ENCODE measurements at places on chromosomes 2 and 18. TPM values are rescaled to one million over a fixed set of nuclear protein-coding genes. Genes with fewer than 3 reads are reported as not detected.

DNA sequence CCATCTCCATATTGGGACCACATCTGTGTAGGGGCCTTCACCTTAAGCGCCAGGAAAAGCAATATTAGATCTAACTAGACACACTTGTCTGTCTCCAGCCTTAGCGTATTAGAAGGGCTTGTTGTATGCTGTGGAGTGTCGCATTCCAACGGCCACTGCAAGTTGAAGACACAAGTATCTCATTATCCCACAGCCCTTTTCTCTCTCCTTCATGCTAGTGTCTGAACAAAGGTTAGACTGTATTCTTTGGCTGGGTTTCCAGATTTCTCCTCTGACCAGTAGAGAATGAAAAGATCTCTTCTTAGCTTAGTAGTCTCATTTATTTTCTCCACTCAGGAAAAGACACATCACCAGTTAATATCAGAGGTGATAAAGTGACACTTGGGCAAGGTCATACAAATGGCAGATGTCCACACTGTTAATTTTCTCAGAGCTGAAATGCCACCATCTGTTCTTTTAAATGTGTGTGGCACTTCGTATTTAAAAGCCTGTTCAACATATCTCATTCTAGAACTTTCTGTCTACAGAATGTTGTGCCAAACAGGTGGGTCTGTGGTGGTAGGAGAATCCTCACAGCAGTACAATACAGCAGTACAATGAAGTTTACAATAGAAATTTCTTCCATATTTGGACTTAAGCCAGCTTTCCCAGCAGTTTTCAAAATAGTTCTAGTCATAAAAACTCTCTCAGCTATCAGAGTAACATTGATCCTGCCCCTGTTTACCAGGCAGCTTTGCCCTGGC, 94.0 kb upstream of the ITGA6 start:
- DNase-seq: no peak

DNA sequence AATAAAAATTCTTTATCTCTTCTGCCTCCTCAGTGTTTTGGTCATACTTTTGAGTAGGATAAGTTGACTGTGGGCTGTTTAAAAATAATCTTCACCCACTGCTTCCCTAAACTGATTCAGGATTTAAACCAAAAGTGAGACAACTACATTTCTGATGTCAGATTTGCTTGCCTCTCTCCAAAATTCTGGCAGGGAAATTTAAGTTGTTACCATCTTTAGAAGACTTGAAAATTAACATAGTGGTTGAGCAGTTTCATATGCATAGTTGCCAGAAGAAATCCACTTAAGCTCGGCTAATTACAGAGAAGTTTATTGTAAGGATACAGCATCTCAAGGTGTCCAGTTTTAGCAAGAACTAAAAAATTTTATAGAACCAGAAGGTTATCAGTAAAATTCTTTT, 57.0 kb downstream of the MAIP1 start:
- no peak for DNase-seq

STPG4 gene
- not detected for total RNA-seq

DNA sequence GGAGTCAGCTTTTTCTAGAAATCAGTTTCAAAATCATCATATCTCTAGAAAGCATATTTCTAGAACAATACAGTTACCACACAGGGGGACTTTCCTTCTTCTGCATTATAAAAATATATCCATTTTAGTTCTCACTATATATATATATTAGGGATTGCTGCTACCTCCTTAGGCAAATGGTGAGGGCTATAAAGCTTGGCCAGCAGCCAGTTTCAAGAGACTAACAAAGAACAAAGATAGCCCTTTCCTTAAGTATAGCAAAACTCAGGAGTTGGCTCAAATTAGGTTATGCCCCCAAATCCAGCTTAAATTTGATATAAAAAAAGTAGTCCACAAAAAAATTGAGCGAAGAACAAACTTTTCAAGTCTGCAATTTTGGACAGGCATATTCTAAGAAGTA, 70.0 kb downstream of the EIF2AK3 start:
- no peak for DNase-seq

DNA sequence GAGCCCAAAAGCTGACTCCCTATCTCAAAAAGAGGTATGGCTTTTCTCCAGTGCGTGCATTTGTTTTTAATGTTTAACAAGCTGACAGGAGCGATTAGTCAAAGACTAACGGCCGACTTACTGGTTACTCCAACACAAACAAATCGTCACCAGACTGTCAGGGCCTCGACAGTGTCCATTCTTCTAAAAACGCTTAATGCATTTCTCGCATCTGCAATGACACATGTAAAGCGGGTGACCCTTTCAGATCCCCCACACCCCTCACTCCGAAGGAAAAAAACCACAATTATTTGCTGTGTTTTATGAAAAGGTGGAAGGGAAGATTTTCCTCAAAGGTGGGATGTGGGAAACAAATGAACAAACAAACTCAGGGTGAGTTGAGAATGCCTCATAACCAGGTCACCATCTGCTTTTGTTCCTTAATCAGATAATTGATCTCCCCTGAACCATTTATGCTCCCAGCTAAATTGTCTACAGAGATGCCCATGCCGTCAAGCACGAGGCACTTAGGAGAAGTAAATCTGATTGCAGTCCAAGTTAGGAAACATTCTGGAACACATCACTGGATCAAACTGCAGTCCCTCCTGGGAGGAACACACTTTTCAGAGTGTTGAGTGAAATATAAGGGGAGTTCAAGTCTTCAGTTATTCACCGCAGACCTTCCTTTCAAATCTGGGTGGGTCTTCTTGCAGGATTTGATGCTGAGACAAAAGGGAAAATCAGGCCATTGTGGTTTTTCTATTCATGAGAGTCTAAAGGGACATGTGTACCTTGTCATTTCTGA, 340.8 kb downstream of the CMPK2 start:
- no peak for DNase-seq

MPHOSPH10 gene
- total RNA-seq: 23.0 TPM

GRCh38 chr18:79693561-79694205, 14.1 kb downstream of the CTDP1 start:
- DNase-seq: no peak

DNA sequence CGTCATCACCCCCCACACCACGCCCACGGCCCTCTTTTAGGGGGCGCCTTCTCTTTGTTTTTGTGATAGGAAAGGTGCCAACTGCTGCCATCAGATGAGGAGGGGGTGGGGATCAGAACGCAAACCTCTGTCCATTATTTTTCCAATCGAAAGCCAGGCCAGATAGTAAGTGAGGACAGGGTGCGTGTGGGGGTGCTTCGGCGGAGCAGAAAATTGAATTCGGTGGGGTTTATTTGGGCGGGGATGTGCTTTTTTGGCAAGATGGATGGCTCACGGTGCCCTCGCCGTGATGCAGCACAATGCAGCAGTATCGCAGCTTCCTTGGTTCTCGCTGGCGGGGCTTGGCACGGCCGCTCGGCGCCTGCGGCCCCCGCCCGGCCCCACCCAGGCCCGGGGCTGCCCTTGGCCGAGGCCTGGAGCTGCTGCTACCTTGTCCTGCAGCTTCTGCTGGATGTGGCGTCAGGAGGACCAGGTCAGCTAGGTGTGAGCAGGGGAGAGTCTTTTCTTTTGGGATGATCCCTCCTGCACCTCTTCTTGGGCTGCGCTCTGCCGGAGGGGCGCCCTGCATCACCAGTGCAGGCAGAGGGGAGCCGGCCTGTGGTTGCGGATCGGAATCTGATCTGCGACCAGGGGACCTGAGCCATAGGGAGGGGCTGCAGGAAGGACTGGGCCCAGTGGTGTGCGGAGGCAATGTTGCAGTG, 1.3 kb downstream of the SPTBN1 start:
- DNase-seq: no peak

ADGRF3 gene
- not detected for total RNA-seq

SULT6B1 gene
- not detected for total RNA-seq

MRO gene
- total RNA-seq: 1.4 TPM

IL37 gene
- not detected for total RNA-seq

GRCh38 chr2:9002637-9003365, 683 bp downstream of the MBOAT2 start:
- no peak for DNase-seq

- DNase-seq: no peak
Observed at GRCh38 chr2:240596080-240596460, 9.5 kb downstream of the CAPN10 start.

- no peak for DNase-seq
Observed at GRCh38 chr2:144519934-144520731, at the start of gene ZEB2. Gene ZEB2 (minus strand): TSS chr2:144520119. CDS start chr2:144517350, 2,769 bp downstream.

RND3 gene
- total RNA-seq: 10.7 TPM

GRCh38 chr2:216742411-216742810, 47.1 kb upstream of the IGFBP5 start:
- DNase-seq: no peak

DNA sequence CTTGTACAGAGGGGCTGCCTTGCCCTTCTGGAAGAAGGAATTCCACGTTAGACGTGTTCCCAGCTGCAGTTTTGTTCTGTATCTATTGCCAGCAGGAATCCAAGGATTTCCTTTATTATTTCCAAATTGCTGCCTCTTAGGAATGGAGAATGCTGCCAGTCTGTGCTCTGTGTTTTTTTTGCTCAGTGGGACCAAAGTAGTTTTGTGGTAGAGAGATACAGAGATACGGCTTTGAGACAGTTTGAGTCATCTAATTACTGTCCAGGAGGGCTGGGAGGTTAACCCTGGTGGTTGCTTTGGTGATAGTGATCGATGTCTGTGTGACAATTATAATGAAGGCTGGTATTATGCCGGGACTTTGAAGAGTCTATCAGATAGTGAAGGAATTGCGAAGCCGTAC, 26.3 kb downstream of the ASAP2 start:
- no peak for DNase-seq

ACP1 gene
- total RNA-seq: 30.8 TPM

- DNase-seq: no peak
Observed at GRCh38 chr2:240705204-240705791, 13.6 kb downstream of the AQP12A start.

GRCh38 chr2:69686813-69687212, 43.3 kb upstream of the AAK1 start:
- no peak for DNase-seq

DNA sequence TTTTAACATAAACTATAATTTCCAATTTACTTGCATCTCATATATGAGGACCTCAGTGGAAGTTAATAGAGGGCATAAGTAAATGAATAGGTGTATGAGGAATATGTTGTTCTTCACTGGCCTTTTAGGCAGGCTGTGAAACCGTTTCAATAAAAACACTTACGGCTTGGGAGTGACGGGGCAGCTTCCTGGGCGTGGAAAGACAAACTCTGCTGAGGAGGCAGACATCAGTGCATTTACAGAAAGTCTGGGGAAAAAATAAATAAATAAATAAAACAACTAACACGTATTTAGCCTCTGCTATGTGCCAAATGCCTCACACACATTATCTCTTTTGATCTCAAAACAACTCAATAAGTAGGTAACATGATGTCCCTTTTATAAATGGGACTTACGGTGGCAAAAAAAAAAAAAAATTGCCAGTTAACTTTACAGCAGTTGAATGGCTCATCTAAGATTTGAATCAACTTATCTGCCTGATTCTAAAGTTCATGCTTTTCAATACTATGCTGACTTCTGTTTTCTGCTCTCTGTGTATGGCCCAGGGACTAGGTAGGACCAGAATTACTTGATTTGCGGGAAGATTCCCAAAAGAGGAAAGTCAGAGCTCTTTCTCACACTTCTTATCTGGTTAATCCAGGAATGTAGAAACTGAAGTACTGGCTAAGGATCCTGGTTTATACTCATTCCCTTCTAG, 77.5 kb upstream of the LRATD1 start:
- DNase-seq: no peak

DNA sequence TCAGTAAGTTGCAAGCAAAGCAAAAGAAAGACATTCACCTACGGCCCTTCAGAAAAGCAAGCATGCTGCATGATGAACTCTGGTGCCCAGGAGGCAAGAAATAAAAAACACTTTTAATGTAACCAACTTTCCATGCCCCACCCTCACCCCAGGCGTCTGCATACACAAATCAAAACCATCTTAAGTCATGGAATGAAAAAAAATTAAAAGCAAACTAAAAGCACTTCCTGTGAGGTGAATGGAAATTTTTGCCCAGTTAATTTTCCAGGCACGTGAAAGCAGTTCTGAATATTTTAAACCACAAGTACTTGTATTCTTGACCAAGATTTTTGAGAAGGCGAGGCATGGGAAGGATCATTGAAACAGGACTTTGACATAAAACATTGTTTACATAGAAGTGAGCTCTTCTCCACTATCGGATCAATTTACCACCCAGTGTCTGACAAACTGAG, 2.5 kb upstream of the ICOS start:
- no peak for DNase-seq

DNA sequence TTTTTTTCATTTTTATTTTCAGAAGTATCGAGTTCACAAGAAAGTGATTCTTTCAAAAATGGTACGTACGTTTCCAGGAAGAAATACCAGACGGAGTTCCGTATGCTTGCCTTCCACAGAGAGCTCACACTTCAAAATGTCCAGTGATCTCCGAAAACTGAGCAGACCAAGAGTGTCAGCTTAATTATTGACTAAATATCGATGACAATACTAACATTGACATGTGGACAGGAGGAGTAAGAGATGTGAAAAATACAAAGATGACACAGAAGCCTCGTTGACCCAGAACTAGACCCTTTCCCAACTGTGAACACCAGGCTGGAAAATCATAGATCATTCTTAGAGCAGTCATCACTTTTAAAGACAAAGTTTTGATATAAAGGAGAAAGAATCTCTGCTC, 440.0 kb upstream of the POU3F3 start:
- DNase-seq: no peak

- no peak for DNase-seq
Observed at GRCh38 chr2:197090742-197091367, 164.3 kb upstream of the PGAP1 start.

FSIP2 gene
- under 0.01 TPM for total RNA-seq

DNA sequence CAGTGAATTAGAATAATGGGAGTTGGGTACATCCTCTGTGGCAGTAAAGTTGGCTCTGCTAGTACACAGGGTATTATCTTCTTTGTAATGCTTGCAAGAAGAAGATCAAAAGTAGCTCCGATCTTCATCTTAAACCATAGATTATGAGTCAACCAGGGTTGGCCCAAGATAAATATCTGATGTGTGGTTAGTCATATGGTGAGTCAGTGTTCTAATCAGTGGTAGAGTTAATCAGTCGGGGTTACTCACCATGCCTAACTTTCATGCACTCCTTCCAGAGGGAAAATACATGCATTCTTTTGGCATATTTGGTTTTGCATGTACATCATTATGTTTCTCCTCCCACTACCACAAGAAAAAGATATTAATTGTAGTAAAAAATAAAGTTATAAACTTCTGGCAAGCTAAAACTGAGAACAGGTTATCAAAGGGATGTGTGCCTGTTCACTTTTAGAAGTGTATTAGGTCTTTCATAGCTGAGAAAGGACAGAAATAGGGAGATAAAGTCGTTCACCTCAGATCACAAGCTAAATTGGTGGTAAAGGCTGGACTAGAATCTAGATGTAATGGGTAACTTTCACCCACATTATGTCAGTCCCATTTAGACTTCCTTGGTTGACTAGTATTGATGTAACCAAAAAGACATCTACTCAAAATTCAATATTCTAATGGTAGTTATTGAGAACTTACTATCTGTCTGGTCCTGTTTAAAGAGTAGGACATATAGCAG, 684.4 kb downstream of the IRS1 start:
- no peak for DNase-seq
